Hepatocyte (in vitro differentiated cells): ENCODE measurements at places on chromosomes 1 and 21. TPM values are rescaled to one million over a fixed set of nuclear protein-coding genes. Genes with fewer than 3 reads are reported as not detected.

The SPTA1 gene
- total RNA-seq, result 0.03 and 0.04 TPM in 2 replicates

The MTARC1 gene
- total RNA-seq, result 19.9 and 24.0 TPM in 2 replicates

The HEYL gene
- 9.0 and 10.9 TPM in 2 replicates for total RNA-seq

The CCDC181 gene
- total RNA-seq, result 0.52 and 1.3 TPM in 2 replicates

The BTBD8 gene
- 6.0 and 6.1 TPM in 2 replicates for total RNA-seq

The PLPPR5 gene
- 0.17 TPM in 1 of 2 replicates, not detected in the other for total RNA-seq

- no peaks in the 10 kb centered on the region for H3K27me3 ChIP-seq
These were observed 34.5 kb downstream of the RAB4A start for GRCh38 chr1:229305392-229305791.

DNA sequence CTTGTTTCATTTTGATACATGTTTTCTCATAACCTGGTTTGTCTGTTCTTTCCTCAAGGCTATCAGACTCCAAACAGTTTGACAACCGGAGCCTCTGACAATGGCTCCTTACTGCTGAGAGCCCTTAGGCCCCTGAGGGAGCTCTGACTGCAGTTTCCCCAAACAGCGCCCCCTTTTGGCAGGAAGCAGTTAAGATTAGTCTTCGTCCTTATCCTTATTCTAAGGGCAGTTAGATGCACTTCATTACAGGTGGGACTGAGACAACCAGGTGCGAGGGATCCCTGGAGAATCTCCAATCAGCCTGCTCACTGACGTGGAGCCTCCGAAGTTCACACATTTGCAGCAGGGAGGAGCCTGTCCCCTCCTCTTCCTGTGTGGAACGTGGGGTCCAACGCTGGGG lies 393.1 kb downstream of the BRINP3 start:
- no peak for DNase-seq
- H3K4me3 ChIP-seq, result no peak overlapping the region
- no peaks in the 10 kb centered on the region for H3K4me1 ChIP-seq
- no peaks in the 10 kb centered on the region for H3K27me3 ChIP-seq
- no peaks in the 10 kb centered on the region for H3K36me3 ChIP-seq
- no peak overlapping the region for H3K27ac ChIP-seq

DNA sequence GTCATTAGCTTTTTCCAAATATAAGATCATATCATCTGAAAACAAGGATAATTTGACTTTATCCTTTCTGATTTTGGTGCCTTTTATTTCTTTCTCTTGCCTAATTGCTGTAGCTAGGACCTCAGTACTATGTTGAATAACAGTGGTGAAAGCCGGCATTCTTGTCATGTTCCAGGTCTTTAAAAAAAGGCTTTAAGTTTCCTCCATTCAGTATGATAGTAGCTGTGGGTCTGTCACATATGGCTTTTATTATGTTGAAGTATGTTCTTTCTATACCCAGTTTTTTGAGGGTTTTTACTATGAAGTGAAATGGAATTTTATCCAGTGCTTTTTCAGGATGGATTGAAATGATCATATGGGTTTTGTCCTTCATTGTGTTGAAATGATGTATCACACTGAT lies 115.8 kb downstream of the DUSP10 start:
- no peak overlapping the region for H3K27ac ChIP-seq
- H3K4me3 ChIP-seq, result no peak overlapping the region
- no peaks in the 10 kb centered on the region for H3K36me3 ChIP-seq
- H3K27me3 ChIP-seq, result no peaks in the 10 kb centered on the region
- no peak for DNase-seq

GRCh38 chr1:70441392-70442035 lies 30.4 kb downstream of the CTH start:
- H3K4me1 ChIP-seq, result no peaks in the 10 kb centered on the region
- DNase-seq, result no peak
- no peaks in the 10 kb centered on the region for H3K36me3 ChIP-seq
- no peak overlapping the region for H3K27ac ChIP-seq

DNA sequence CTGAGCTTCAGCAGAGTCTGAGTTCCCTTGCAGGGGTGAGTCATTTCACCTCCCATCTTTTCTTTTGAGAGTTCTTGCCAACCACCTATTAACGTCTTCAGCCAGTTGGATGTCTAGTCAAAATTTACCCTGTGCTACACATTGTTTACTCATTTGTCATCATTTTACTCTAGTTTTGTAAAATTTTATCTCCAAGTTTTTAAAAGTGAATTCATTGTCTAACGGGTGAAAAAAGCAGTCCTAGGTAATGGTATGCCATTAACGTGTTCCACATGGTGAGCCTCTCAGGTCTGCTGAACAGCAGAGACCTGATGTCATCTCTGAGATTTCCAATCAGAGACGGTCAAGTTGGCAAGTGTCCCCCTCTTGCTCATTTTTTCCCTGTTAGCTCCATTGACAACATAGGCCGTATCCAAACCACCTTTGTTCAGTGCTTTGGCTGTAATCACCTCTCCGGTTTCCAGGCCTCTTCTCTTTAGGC lies 85.4 kb downstream of the TBX15 start:
- no peak for DNase-seq
- H3K4me1 ChIP-seq, result no peaks in the 10 kb centered on the region
- H3K27ac ChIP-seq, result no peak overlapping the region
- no peaks in the 10 kb centered on the region for H3K36me3 ChIP-seq

- no peaks in the 10 kb centered on the region for H3K4me1 ChIP-seq
- peak overlapping the region; percentile 14 for H3K27ac ChIP-seq
- H3K27me3 ChIP-seq, result no peaks in the 10 kb centered on the region
- no peak overlapping the region for H3K4me3 ChIP-seq
- DNase-seq, result peak; percentile 10
These were observed 26.9 kb upstream of the RGL1 start for GRCh38 chr1:183778045-183778444.

DNA sequence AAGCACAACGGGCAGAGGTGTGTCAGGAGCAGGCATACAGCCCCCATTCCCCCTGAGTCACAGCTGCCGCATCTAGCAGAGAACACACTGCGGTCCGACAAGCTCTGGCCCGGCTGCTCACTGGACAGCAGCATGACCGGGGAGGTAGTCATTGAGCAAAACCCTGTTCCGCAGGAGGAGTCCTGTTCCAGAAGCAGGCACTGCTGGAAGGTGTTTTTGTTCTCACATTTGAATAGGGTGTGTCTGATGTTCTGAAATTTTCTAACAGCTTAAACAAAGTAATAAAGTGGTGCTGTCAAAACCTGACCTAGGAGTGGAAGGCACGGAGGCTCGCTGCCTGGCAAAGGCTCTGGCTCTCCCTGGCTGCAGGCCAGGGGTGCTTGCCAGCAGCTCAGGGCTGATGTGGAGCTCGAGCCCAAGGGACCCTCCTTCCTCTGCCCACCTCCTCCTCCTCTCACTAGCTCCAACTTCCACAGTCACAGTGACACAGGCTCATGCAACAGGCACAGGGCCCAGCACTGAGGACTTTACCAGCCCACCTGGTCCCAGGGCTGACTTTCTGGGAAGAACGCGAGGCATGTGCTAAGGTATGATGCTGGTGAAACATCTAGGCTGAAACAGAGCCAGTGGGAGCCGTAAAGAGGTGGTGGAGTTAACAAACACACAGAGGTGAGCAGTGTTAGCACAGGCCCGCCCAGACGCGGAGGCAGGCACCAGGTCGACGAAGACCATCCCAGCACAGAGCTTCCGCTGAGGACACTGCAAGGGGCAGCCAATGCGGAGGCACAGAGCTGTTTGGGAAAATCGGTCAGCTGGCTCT lies 118.6 kb upstream of the IFFO2 start:
- peaks cover 4% of the 10 kb centered on the region for H3K4me1 ChIP-seq
- DNase-seq, result no peak
- no peaks in the 10 kb centered on the region for H3K36me3 ChIP-seq
- no peak overlapping the region for H3K4me3 ChIP-seq
- H3K27me3 ChIP-seq, result no peaks in the 10 kb centered on the region

DNA sequence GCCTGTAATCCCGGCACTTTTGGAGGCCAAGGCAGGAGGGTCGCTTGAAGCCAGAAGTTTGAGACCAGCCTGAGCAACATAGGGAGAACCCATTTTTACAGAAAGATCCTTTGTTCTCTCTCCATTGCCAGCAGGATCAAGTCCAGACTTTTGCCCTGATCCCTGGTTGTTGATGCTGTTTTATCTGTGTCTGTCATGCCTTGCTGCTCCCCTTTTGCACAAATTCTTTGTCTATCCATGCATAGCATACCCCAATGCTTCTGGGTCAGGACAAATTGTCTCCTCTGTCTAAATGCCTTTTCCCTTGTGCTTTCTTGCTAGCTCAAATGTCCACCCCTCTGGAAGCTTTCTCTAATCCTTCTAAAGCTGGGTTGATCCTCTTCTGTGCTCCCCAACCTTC lies 25.3 kb upstream of the FAAH start:
- no peak for DNase-seq
- no peaks in the 10 kb centered on the region for H3K36me3 ChIP-seq
- no peaks in the 10 kb centered on the region for H3K4me1 ChIP-seq
- no peaks in the 10 kb centered on the region for H3K27me3 ChIP-seq

GRCh38 chr1:21553116-21553926 lies 44.1 kb downstream of the ALPL start:
- H3K4me3 ChIP-seq, result no peak overlapping the region
- peaks cover 8% of the 10 kb centered on the region for H3K27me3 ChIP-seq
- H3K4me1 ChIP-seq, result no peaks in the 10 kb centered on the region
- H3K36me3 ChIP-seq, result no peaks in the 10 kb centered on the region
- H3K27ac ChIP-seq, result no peak overlapping the region
- no peak for DNase-seq

DNA sequence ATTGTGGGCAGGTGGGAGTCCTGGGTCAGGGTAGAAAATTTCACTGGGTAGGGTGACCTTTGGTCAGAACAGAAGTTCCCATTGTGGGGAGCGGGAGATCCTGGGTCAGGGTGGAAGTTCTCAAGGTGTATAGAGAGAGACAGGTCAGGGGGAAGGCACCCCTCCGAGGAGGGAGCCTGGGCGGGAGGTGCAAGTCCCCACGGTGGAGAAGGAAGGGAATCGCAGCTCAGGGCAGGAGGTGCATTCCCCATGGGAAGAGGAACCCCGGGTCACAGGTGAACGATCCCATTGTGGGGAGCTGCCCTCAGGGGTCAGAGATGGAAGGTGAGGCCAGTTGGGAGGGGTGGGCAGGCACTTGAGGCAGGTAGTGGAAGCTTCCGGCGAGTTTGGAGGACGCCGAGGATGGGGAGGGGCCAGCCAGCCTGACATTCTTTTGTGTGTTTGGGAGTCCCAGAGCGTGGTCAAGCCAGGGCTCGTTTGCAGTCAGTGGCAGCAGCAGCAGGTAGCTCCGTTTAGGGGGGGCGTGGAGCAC lies 637 bp downstream of the LYPLA2 start:
- H3K4me3 ChIP-seq, result peak overlapping the region; percentile 61
- H3K36me3 ChIP-seq, result no peaks in the 10 kb centered on the region
- peaks cover 11% of the 10 kb centered on the region for H3K4me1 ChIP-seq
- H3K27ac ChIP-seq, result peak overlapping the region; percentile 72
- DNase-seq, result peak; percentile 49

DNA sequence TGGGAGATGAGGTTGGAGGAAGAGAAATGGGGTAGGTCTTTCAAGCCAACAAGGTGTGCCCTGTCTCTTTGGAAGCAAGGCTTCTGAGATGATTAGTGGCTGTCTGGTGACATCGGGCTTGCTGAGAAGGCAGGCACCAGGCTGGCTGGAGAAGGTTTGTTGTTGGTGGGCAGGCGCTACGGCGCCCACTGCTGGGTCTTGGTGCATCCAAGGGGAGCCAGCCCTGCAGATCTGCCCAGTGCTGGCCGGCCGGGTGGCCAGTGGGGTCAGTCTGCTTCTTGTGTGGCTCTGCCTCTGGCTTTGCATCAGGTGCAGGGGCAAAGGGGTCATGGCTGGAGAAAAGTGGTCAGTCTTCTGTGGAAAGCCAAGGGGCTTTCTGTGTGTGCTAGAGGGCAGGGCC lies 126.2 kb downstream of the TLR5 start:
- H3K27me3 ChIP-seq, result no peaks in the 10 kb centered on the region
- no peak overlapping the region for H3K4me3 ChIP-seq
- H3K36me3 ChIP-seq, result no peaks in the 10 kb centered on the region
- no peak for DNase-seq
- peaks cover 3% of the 10 kb centered on the region for H3K4me1 ChIP-seq

DNA sequence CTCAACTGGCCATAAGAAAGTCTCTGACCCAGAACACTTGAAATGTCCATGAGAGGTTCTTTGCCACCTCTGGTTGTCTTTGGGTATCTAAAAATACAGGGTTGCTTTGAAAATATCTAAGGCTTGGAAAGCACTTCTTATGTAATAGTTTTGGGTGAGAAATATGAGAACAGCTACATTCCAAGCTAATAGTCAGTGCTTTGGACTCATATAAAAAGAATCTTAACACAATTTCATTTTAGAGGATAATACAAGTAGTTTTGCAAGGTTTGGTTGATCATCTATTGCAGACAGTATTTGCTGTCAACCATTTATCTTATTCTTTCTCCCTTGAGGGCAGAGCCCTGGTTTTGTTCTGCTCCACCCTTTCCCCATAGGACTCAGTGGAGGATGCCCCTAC lies 207.5 kb downstream of the KCNK2 start:
- no peak overlapping the region for H3K27ac ChIP-seq
- no peak overlapping the region for H3K4me3 ChIP-seq
- H3K27me3 ChIP-seq, result no peaks in the 10 kb centered on the region

DNA sequence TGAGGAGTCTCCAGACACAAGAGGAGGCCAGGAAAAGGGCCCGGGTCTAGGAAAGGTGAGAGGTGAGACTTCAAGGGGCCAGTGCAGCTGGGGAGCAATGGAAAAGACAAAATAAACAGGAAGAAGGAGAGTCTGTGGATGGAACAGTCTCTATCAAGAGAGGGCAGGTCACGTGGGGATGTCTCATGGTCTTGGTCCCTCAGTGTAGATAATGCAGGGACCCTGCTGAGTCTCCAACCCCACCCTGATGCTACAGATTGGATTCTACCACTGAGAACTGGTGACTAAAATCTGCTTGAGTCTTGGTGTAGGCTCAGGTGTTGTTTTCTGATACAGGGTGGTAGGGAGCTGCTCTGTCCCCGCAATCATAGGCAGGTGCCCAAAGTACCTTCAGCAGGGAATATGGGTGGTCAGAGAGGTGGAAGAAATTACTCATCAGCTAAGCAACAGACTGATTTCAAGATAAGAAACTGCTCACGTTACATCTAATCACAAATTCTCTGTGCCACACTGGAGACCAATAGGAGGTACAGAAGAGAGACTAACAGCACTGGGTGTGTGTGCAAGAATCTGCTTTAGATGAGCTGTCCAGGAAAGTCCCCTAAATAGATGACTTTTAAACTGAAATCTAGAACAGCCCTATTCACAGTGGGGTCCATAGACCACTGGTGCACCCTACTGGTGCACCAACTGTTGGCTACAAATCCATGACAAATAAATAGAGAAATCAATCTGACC lies 101.5 kb upstream of the TLR5 start:
- no peaks in the 10 kb centered on the region for H3K27me3 ChIP-seq
- H3K4me1 ChIP-seq, result no peaks in the 10 kb centered on the region
- H3K36me3 ChIP-seq, result no peaks in the 10 kb centered on the region
- no peak overlapping the region for H3K27ac ChIP-seq

DNA sequence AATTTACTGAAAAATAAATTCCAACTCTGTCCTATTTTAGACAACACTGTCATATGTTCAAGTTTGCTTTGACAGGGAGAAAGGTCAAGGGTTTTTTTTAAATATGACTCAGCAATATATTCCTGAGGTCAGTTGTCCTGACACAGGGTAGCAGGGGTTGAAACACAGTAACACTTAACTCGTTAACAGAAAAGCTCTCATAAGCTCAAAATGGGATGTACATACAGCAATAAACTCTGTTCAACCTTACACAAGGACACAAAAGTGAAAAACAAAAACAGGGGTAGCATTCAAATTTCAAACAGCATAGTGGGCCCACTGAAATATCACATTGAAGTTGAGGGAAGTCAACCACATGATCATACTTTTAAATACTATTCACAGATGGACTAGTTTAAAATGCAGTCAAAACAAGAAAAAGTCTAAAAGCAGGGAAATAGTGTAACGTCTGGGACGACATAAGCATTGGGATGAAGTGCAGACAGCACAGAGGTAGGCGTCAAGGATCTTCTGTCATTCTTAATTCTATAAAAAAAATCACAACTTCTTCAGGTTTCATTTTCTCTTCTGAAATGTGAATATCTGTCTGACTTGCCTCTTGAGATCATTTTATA lies 89.9 kb downstream of the SLC44A5 start:
- no peak overlapping the region for H3K4me3 ChIP-seq
- H3K27me3 ChIP-seq, result no peaks in the 10 kb centered on the region
- H3K4me1 ChIP-seq, result no peaks in the 10 kb centered on the region
